Naive thymus-derived CD8-positive, alpha-beta T cell (primary cell): ENCODE measurements at places on chromosomes 12 and 14.

- DNase-seq, result no peak
These were observed 13.1 kb downstream of the P2RX2 start for GRCh38 chr12:132631666-132632065.

GRCh38 chr14:95608637-95609235, 73.9 kb downstream of the GLRX5 start:
- DNase-seq, result no peak

- DNase-seq, result no peak
These were observed 41.0 kb downstream of the KTN1 start for GRCh38 chr14:55620981-55621380.

DNA sequence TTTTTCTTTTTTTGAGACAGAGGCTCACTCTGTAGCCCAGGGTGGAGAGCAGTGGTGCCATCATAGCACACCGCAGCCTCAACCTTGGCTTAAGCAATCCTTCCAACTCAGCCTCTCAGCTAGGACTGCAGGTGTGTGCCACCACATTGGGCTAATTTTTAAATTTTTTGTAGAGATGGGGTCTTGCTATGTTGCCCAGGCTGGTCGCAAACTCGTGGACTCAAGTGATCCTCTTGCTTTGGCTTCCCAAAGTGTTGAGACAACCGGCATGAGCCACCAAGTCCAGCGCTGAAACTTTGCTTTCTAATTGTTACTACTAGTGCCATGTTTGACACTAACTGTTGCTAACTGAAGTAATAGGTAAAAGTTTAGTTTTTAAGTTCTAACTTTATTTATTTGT, 8.0 kb downstream of the RNF10 start:
- no peak for DNase-seq
